ENCODE measurements at places on chromosomes 7 and 10. TPM values are rescaled to one million over a fixed set of nuclear protein-coding genes. Genes with fewer than 3 reads are reported as not detected.

GIMAP8 gene
- 0.99 TPM for total RNA-seq

CPA5 gene
- not detected for total RNA-seq

KAT6B gene
- total RNA-seq = 39.9 TPM

GRCh38 chr10:111511751-111512150, 434.9 kb downstream of the ADRA2A start:
- H3K27ac ChIP-seq = no peak overlapping the region
- no peaks in the 10 kb centered on the region for H3K27me3 ChIP-seq
- DNase-seq = no peak
- no peak overlapping the region for H3K4me3 ChIP-seq

- no peak overlapping the region for H3K27ac ChIP-seq
- no peak overlapping the region for H3K4me3 ChIP-seq
- no peaks in the 10 kb centered on the region for H3K36me3 ChIP-seq
- H3K4me1 ChIP-seq = peaks cover 24% of the 10 kb centered on the region
- no peaks in the 10 kb centered on the region for H3K27me3 ChIP-seq
Measured at GRCh38 chr7:44067064-44067951, 1.9 kb upstream of the PGAM2 start.

DNA sequence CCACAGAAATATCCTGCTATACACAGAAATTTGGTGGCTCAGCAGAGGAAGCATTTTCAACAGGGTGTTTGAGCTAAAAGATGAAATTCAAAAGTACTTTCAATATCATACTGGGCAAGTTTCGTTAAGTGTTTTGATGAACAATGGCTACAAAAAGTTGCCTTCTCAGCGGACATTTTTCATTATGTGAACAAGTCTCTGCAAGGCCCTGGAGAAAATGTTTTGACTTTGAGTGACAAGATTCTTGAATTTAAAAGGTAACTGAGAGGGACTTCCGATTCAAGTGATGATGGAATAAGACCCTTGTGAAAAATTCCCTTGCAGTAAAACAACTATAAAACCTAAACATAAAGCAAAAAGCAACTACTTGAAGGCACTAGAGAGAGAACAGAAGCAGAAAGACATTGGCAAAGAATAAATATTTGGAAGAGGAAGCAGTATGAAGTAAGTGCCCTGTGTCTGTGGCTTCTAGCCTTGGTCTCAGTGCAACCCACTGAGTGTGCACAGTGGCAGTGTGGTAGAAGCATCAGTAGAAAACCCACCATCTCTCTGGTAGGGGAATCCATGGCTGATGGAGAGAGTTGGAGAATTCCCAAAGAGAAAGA, 62.5 kb upstream of the NAMPT start:
- no peaks in the 10 kb centered on the region for H3K4me1 ChIP-seq
- H3K36me3 ChIP-seq = no peaks in the 10 kb centered on the region
- H3K4me3 ChIP-seq = no peak overlapping the region
- no peaks in the 10 kb centered on the region for H3K27me3 ChIP-seq
- DNase-seq = no peak
- no peak overlapping the region for H3K27ac ChIP-seq
